ENCODE measurements at places on chromosomes 2 and 18.

- no peak for DNase-seq
These were observed 743 bp downstream of the HADHA start for GRCh38 chr2:26243470-26244308.

DNA sequence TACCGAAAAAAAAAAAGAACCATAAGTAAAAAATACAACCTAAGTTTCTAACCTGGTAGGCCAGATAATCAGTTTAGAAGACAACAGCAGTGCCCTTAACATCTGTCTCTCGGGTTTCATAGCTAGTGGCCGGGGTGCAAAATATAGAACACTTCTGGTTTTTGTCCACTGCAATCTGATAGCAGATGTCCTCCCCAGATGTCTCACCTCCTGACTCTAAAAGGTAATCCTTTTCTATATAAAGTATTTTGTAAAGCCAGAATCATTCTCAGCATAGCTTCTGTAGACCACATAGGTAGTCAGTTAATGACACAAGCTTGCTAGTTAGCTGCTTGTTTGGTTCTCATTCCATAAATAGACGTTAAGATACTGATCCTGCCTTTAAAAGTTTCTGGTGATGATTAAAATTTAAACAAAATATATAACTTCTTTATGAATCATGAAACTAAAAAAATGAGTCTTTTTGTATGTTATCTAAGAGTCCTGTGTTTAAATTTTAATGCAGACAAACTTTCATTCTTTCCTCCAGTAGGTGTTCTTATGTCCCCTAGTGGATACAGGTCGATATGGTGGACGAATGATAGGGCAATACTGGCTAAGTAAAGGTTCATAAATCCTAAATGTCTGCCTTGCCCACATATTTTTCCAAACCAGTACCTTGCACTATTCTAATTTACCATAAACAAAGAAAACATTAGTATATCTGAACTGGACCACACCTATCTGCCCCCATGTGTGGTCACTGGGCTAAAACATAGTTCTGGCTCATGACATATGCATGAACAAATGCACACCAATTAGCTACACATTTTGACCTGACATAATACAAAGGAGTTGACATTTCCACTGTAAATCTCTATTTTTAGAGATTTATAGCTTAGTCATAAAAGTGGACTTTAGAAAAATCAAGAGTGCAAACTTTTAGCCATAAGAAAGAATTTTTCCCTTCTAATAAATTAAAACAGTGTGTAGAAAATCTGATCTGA lies 171.0 kb downstream of the SRBD1 start:
- DNase-seq: no peak

DNA sequence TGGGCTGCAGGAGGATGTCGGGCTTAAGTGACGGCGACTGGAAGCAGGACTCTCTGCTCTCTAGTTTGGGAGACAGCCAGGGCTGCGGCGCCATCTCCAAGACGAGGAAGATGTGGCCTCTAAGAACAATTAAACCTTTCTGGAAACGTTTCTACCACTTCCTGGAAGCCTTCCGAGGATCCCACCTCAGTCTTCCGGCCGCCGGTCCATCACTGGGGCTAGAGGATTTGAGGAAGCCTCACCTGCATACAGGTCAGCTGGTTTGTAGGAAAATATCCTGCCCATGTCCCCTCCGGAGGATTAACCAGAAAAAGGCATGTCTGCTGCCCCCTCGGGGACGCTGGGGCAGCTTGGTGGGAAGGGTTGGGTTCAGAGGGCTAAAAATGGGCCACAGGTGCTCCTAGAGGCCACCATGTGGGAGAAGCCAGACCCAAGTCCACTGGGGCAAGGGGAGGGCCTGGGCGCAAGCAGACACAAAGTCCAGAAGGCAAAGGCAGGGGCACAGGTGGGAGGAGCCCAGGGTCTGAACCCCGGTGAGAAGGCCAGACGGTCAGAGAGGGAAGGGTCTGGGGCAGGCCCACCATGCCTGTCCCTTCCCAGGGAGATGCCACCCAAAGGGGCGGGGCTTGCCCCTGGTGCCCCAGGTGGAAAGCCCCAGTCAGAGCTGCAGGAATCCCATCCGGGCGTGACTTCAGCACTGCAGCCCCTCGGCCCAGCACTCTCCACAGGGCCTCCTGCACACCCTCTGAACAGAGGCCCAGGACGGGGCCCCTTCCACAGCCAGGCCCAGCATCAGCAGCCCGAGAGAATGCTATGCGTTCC lies 82.2 kb upstream of the ID2 start:
- no peak for DNase-seq

DNA sequence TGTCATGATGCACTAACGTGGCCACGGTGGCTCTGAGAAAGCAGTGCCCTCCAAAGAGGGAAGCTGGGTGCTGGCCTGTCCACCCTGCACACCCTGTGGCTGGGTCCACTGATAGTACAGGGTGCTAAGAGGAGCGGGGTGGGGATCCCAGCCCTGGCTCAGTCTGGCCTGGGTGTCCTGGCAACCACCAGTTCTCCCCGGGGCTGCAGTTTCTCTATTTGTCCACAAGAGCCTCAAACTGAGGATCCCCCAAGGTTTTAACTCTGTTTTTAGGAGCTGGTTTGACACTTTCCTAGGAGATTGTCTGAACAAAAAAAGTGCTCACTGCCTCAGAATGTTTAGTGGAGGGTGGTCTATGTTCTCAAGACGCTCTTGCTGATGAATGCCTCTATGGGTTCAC lies 29.0 kb downstream of the EDAR start:
- DNase-seq: no peak

DNA sequence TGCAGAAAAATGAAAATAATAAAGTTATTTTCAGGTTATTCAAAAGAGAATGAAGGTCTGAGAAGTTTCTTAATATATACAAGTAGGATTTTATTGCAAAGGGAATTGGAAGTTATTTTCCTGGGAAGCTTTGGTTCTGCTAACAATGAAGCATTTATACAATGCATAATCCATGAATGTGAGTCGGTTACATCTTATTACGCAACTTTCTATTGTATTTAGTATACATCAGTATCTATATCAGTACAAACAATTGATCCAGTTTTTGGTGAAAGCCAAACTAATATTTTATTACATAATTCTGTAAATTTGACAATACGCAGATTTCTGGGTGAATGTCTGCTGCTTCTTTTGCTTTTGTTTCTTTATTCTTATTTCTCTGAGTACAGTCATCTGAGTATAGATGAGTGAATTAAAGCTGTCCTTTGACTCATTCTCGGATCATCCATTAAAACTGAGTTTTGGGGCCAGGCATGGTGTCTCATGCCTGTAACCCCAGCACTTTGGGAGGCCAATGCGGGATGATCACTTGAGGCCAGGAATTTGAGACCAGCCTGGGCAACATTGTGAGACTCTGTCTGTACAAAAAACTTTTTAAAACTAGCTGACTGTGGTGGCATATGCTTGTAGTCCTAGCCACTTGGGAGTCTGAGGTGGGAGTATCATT lies 108.5 kb downstream of the SOCS6 start:
- no peak for DNase-seq

- no peak for DNase-seq
These were observed 26.9 kb upstream of the ATP9B start for GRCh38 chr18:79042276-79042675.

DNA sequence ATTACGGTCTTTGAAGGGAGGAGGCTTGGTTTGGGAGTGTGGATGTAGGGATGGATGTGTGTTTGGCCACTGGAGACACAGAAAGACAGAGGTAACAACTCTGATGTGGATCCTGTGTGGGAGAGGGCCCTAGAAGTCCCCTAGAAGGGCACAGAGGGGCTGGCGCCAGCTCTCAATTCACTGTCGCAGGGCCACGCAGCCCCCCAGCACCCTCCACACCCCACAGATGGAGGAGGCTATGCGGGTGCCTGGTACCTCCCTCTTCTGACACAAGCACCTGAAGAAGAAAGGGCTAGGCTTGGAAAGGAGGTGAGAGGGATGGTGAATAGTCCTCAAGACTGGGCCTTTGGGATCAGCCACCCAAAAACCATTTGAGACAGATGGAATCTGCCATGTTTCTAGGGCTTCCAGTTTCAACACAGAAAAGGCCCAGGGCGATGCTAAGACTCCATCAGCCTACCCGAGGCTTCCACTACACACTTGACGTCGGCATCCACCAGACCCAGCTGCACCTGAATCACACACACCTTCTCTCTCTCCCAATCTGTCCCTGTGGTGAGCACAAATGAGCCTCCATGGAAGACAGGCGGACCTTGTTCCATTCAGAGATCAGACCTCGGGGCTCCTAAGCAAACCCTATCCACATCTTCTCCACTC lies 413.5 kb upstream of the HS6ST1 start:
- no peak for DNase-seq

DNA sequence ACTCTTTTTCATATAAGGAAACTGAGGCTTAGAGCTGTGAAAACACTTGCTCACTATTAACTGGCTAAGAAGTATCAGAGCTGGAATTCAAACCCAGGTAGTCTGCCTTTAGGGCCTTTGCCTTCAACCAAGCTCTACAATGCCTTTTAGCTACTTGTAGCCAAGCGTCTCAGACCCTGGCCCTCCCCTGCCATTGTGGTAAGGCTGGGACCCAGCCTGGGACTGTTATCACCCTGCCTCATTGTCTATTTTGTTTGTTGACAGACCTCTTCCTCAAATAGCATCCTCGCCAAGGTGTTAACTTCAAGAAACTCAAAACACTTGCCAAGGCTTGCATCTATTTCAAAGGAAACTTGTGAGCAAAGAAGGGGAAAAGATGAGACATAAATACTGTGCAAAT lies 76.7 kb upstream of the CD28 start:
- DNase-seq: no peak

GRCh38 chr2:54206596-54206995 lies 49.4 kb downstream of the TSPYL6 start:
- DNase-seq: no peak

- DNase-seq: no peak
These were observed 101.1 kb downstream of the SPTBN1 start for GRCh38 chr2:54557211-54557600.

- DNase-seq: no peak
These were observed 26.6 kb downstream of the PLB1 start for GRCh38 chr2:28522481-28522880.

DNA sequence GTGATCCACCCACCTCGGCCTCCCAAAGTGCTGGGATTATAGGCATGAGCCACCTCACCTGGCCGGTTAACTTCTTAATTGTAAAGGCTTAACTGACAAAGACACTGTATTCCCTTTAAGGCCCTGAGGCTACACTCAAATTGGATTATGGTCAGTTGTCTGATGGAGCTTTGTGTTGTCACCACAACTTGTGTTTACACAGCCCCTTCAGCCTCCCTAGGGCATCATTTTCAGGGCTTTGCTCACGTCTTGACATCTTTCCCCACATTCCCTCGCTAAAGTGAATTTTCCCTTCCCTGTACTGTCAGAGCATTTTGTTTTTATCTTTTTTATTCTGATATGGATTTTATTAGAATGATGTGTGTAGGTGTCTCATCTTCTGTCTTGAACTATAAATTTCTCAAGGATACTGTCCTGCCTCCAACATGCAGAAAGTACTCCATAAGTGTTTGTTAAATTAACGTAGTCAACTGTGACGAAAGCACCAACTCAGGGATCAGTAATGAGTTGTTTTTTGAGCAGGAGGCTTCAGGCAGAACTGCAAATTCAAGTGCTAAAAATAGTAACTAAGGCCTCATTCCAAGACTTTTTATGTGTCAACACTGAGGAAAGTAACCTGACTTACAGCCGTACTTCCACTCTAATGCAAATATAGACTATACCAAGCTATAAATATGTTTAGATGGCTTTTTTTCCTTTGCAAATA lies 77.1 kb upstream of the NARS1 start:
- no peak for DNase-seq

GRCh38 chr2:239938651-239939486 lies 86.3 kb downstream of the NDUFA10 start:
- no peak for DNase-seq

GRCh38 chr2:39313575-39313974 lies 69.8 kb upstream of the CDKL4 start:
- no peak for DNase-seq

GRCh38 chr2:77013953-77014352 lies 508.2 kb downstream of the LRRTM4 start:
- no peak for DNase-seq

DNA sequence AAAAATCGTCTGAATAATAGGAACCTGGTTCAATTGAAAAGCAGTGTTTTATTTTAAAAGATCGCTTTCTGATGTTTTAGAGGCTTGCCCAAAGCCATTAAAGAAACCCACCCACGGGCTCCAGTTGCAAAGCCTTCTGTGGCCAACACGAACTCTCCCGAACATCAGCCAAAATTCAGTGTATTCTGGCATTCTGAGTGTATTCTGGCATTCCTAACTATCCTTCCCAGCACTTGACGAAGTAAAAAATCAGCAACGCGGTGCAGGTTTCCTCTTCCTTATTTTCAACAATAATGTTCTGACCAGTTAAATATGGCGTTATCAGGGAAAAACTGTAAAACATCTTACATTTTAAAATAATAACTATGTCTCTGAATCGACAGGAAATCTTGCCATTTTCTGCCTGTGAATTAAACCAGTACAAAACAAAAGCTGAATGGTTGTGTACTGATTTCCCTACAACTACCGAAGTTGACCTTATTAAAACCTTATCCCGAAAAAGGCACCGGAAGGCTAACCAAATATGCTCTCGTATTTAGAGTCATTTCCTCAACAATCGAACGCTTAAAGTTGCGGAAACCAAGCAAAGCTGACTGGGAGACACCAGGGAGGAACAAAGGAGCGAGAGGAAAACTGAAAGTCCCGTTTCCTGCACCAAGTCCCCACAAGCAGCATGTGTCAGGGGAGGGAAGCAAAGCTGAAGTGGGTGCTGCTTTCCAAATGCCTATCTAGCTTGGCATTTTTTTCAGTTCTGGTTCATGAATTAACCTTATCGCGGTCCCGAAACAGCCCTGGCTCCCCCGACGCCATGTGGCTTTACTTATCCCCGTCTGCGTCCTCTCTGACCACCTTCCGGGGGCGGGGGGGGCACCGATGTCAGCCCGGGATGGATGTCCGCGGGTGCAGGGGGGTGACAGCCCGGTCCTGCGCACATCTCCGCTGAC lies 44.3 kb downstream of the ZNF516 start:
- peak; percentile 36 for DNase-seq

DNA sequence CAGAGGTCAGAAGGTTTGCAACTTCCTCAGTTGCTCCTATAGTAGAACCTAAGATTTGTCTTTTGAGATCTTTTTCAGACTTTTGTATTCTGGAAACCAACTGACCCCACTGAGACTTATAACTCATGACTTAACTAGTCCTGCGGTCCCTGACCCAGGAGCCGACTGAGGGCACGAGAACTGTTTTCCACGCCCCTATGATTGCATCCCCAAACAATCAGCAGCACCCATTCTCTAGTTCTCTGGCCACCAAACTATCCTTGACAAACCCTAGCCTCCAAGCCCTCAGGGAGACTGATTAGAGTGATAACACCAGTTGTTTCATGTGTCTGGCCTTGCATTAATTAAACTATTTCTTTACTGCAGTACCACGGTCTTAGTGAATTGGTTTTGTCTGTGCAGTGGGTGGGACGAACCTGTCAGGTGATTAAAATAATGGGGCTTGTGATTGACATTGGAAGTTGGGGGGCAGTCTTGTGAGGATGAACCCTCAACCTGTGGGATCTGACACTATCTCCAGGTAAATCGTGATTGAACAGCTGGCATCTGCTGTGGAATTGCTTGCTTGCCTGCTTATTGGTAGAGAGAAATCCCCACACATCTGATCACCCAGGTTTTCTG lies 95.7 kb downstream of the B3GNT2 start:
- no peak for DNase-seq

GRCh38 chr2:45669032-45669486 lies 17.6 kb downstream of the PRKCE start:
- DNase-seq: no peak

All from hippocampal formation (tissue), 2 donors.